ENCODE measurements at places on chromosomes 13 and 19.
A peak's percentile ranks its signal among the peaks of the same experiment; 100 is the strongest.

- DNase-seq = peak; percentile 32
Measured at GRCh38 chr13:28658539-28658795, 463 bp upstream of the POMP start.

- no peak for DNase-seq
Measured at GRCh38 chr13:42607546-42607945, 33.6 kb downstream of the TNFSF11 start.

DNA sequence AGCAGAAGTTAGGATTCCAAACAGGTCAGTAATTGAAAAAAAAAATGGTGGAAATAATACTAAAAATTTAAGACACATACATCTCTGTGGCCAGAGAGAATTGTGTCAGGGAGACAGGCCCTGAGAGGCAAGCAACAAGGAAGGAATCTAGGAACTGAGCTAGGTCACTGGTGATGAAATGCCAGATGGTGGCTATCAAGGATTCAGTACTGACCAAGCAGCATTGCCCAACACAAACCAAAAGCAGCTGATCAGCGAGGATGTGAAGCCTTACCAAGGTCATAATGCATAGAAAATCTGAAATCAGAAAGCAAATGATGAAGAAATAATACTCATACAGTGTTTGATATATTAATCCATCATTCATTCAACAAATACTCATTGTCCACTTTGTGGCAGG, 905.0 kb downstream of the GPC5 start:
- DNase-seq = peak; percentile 5

DNA sequence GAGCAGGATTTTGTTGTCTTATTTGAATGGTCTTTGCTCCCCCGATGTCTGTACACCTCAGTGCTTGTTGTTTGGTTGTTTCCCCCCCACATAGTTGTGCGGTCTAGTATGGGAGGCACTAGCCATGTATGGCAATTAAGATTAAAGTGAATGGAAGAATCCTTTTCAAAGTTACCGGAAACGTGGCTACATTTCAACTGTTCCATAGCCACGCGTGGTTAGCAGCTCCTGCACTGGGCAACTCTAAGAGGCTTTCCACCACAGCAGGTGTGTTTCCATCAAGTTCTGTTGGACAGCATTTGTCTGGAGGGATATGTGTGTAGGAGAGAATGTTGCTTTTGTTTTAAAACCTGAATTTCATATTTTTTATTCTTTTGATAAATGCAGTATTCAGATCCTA, 247.3 kb downstream of the GGACT start:
- DNase-seq = no peak

DNA sequence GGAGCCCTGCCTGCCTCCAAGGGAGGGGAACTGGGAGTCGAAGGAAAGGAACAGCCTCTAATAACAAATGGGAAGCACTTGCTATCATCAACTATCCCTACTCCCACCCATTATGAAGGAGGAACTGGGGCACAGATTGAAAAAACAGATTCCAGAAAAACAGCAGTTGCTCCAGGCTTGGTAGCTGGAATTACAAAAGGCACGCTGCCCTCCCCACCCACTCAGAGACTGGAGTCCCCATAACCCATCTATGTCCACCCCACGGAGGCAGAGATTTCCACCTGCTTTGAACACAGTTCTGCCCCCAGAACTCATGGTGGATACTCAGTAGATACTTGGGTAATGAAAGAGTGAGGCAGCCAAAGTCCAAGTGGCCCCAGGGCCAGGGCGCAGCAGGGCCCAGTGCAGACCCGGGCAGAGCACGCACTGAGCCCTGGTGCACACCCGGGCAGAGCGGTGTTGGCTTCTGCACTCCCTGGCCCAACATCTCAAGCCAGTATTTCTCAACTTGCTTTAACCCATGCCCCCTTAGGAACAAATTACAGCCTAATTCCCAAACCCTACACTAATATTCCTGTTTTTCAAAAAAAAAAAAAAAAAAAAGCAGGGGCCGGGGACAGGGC, 19.1 kb upstream of the CCNP start:
- no peak for DNase-seq

GRCh38 chr19:1122972-1123363, 19.2 kb downstream of the GPX4 start:
- DNase-seq = peak; percentile 86

GRCh38 chr13:105370011-105370650, 1165.3 kb downstream of the EFNB2 start:
- no peak for DNase-seq

- DNase-seq = no peak
Measured at GRCh38 chr13:113354831-113355610, 8.9 kb downstream of the GRTP1 start.

- no peak for DNase-seq
Measured at GRCh38 chr13:59363313-59363712, 800.4 kb downstream of the DIAPH3 start.

- DNase-seq = no peak
Measured at GRCh38 chr13:25682276-25682675, 310.5 kb downstream of the ATP8A2 start.

GRCh38 chr19:38445362-38445761, 11.9 kb downstream of the RYR1 start:
- no peak for DNase-seq

DNA sequence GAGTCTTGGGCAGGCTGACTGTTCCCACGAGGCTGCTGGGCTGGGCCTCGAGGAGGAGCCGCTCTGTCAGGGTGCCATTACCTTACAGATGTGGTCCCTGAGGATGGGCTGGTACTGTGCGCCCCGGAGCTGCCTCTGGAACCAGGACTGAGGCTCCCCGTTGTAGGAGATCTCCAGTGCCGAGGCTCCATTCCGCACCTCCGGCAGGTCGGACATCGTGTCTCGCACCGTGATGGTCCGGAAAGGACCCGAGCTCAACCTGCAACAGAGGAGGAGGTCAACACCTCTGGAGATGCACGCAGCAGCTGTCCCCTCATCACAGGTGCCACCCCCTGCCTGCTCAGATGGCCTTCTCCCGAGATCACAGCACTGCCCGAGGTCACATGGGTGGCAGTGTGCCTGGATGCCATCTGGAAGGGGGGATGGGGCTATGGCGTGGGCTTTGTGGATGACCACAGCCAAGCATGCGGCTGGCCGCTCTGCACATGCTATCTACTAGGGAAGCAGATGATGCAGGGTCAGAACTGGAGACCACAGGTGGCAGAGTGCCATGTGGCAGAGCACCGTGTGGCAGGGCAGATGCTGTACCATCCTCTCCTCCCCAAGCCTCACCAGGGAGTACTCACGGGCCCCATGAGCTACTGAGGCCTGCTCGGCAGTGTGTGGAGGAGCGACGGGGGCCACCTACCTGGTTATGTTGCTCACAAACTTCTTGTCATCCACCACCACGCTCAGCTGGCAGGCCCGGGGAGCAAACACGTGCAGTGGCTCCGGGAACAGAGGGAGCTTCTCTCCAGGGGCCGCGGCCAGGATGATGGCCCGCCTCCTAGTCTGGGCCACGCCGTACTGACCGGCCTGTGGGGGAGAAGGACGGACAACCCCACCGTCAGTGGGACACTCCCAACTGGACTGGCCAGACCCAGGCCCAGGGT, 18.3 kb upstream of the EIF3G start:
- no peak for DNase-seq
